ENCODE measurements at places on chromosomes 11 and 22.

- no peak for DNase-seq
Observed at GRCh38 chr22:42805998-42806830, 50.9 kb downstream of the ARFGAP3 start.

- DNase-seq: no peak
Observed at GRCh38 chr11:83648610-83649527, 362.7 kb upstream of the CCDC90B start.

GRCh38 chr11:45901626-45902025 lies 5.4 kb downstream of the FREY1 start:
- peak; percentile 85 for DNase-seq

GRCh38 chr22:43988116-43988820 lies 33.0 kb downstream of the SAMM50 start:
- no peak for DNase-seq

DNA sequence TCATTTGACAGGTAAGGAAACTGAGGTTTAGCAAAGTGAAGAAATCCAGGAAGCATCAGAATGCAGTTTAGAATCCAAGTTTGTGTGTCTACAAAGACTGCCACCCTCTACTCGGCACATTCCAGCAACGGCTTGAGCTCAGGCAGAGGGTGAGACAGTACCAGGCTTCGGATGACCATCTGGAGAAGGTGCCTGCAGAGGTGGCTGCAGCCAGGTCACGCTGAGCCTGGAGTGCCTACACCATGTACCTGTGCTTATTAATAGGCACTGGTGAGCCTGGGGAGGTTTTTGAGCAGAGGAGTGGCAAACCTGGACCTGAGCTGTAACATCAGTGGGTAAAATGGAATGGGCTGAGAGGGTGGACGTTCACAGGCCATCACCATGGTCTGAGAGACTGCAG lies 4.7 kb downstream of the FXYD6 start:
- DNase-seq: no peak

GRCh38 chr11:131240421-131240820 lies 130.0 kb upstream of the NTM start:
- DNase-seq: no peak

GRCh38 chr11:78795621-78796261 lies 221.1 kb upstream of the NARS2 start:
- no peak for DNase-seq

DNA sequence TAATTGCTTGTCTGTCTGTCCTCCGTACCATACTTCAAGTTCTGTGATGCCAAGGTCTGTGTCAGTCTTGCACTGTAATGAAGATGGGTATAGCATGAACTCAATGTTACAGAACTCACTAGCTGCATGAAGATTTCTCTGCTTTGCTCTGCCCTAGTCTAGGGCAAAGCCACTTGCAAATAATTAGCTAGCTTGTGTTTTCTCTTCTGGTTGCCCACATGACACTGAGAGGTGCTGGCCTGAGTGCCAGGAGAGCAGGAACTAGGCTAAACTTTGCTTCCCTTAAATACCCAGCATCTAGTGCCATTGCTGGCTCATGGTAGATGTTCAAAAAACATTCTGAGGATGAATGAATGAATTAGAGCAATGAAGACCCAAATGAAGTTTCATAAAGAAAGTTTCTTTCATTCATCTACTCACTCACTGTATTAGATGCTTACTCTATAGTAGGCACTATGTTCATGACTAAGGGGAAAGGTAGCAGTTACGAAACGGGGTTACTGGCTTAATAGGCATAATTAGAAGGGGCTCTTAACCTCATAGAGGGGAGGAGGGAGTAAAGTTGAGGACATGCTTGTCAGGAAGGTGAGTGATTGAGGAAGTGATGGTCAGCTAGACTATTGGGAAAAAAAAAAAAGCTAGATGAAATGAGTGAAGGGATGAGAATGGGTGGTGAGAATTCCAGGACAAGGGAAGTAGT lies 4.4 kb upstream of the ENDOD1 start:
- DNase-seq: no peak

GRCh38 chr11:123690485-123690884 lies 36.1 kb upstream of the SCN3B start:
- DNase-seq: no peak

DNA sequence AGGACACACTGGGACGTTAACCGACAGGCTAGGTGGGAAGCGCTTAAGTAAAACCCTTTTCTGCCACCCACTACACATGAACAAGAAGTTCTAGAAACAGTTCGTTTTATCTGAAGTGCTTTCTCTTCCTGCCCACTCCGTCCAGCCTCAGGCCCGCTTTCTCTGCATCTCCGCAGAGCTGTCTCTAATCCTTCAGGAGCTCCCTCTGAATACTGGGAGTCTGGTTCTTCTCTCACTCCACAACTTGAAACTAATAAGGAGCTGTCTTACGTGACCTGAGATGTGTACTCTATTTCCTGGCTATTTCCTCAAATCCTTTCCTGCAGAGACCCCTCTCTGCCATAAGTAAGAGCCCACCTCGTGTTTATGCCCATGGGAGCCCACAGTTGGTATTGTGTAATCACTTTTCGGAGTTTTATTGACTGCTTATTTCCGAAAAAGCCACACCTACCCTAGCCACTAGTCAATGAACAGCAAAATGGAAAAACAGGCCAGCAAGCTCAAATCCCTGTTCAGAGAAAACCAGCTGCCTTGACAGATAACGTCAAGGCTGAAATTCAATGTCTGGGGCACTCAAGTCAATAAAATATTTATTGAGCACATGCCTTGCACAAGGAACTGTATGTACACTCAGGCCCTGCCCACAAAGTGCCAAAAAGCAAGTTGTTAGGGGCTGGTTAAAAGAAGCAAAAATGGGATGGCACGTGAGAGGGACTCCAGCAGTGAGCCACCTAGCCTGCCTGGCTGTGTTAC lies 4.9 kb downstream of the PC start:
- no peak for DNase-seq

- DNase-seq: no peak
Observed at GRCh38 chr11:60955571-60955970, 3.6 kb upstream of the SLC15A3 start.

DNA sequence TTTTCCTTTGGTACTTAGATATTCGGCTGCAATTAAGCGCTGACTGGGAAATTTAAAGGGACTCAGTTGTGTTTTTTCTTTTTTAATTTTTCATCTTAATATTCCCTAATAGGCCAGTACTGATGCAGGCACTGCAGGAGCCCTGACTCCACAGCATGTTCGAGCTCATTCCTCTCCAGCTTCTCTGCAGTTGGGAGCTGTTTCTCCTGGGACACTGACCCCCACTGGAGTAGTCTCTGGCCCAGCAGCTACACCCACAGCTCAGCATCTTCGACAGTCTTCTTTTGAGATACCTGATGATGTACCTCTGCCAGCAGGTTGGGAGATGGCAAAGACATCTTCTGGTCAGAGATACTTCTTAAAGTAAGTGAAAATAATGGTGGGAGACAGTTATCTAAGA lies 3.8 kb downstream of the YAP1 start:
- DNase-seq: no peak

GRCh38 chr22:50145721-50146438 lies 24.7 kb upstream of the PANX2 start:
- DNase-seq: no peak

DNA sequence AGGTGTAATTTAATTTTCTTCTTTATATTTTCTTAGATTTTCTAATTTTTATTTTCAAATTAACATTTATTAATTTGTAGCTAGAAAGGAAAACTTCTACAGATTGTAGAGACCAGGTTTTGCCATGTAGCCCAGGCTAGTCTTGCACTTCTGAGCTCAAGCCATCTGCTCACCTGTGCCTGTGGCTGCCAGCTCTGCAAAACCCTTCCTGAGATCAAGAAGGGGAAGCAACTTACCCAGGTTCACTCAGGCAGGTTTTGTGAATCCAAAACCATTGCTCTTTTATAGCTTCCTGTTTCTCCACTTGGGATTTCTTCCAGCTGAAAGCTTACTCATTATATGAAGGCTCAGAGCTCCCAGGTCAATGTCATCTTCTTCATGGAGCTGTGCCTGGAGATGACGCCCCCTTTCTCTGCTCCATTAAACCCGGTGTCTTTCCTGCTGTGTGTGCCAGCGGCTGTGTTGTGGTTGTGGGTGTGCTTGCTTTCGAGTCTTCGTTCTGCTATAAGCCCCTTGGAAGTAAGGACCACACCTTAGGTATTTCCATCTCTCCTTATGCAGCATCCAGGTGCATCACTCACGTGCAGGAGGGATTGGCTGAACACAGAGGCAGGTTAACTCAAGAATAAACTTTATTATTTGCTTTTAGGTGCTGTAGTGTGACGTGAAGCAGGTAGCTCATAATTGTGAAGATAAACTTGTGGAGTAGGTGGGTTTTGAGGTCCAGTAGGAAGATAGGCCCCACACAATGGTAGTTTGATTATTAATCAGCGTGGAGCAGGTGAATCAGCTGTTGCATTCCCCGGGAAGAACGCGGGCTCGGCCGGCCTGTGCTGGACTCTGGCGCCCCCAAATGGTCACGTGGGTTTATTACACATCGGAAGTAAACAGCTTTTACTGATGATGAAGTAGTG lies 42.2 kb upstream of the INCENP start:
- peak; percentile 80 for DNase-seq

DNA sequence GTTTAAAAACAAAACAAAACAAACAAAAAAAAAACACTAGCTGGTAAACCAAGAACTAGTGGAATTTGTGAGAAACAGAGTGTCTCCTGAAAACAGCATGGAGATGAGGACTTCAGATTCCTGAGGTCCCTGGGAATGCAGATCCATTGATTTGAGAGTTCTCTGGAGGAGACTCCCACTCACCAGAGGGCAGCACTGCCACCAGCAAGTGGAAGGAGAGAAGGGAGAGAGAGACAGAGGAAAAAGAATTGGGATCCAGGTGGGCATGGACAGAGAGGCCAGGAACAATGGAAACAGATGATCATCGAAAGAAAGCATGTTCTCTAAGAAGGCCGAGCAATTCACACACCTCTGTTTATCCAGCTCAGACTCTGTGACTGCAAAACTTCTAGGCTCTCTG lies 31.8 kb downstream of the ETS1 start:
- DNase-seq: no peak

- DNase-seq: no peak
Observed at GRCh38 chr11:93480256-93480655, 62.9 kb downstream of the SMCO4 start.

DNA sequence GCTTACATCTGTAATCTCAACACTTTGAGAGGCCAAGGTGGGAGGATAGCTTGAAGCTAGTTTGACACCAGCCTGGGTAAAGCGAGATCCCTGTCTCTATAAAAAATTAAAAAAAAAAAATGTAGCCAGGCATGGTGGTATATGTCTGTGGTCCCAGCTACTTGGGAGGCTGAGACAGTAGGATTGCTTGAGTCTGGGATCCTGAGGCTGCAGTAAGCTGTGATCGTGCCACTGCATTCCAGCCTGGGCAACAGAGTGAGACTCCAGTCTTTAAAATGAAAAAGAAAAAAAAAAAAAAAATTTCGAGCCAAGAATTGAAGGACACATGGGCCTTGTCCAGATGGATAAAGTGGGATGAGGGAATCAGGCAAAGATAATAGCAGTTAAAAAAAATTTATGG lies 62.5 kb downstream of the MTMR3 start:
- no peak for DNase-seq

GRCh38 chr11:125935618-125936199 lies 10.1 kb upstream of the VSIG10L2 start:
- DNase-seq: no peak

DNA sequence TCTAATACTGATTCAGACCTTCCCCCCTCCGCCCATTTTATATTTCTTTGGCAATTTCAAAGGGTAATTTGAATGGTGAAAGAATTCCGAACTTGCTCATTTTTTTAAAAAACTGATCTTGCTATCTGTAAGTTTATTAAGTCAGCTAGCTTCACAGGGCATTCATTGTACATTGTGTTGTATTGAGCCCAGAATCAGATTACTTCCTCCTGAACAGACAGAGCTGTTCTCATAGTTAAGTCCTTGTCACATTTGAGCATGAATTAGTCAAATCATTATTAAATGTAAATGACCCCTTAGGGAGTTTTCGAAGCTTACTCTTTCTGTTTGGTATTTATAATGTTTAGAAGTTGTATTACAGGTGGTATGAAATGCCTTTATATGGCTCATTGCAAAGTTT lies 34.4 kb downstream of the CYP2R1 start:
- no peak for DNase-seq

- no peak for DNase-seq
Observed at GRCh38 chr11:83545494-83546260, 259.5 kb upstream of the CCDC90B start.

DNA sequence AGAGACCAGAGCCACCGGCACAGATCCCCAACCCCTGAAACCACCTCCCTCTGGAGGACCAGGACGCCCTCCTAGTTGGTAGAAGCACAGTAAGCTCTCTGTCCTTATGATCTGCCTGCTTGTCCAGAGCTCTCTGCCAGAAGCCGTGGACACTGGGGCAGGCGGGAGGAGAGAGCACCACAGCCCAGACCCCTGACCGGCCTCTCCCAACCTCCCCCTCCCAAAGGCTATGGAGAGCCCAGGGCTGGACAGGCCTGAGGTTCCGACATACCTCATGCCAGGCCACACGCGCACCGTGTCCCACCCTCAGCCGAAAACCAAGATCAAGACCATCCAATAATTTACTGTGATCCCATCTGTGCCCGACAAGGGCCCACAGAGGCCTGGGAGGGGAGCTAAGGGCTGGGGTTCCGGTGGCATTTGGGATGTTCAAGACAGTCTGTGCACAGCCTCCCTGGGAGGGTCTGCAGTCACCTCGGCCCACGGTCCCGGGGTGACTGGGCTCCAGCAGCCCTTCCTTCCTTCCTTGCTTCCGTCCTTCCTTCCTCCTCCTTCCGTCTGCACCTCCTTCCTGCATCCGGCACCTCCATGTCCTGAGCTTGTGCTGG lies 3.4 kb downstream of the HRAS start:
- DNase-seq: no peak

- DNase-seq: no peak
Observed at GRCh38 chr22:36386351-36386899, 1.3 kb downstream of the MYH9 start.

DNA sequence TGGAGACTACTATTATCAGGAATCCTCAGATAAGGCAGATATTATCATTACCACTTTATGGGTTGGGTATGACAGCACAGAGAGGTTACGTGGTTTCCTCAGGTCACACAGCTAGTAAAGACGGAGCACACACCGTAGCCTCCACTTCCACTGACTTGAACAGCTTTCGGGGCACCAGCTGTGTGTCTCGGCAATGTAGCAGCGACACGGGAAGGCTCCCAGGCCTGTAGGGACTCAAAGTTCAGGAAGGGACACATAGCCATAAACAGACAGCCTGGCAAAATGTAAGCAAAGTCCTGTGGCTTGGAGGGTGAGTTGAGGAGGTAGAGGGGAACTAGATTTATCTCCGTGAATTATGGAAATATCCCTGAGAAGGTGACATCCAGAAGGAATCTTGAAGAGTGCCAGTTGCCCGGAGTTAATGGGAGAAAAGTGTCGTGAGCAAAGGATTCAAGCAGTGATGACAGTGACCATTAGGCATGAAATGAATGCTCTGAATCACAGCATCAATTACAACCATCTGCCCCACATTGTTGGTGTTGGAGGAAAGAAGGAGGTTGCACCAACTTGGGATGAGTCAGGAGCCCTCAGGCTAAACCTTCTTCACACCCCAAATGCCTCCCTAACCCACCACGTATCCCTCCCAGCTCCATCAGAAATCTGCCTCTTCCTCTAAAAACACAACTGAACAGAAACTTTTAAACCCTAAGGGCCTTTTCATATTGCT lies 106.7 kb upstream of the ASPHD2 start:
- DNase-seq: no peak
